ENCODE measurements at places on chromosomes 7 and 10.

GRCh38 chr10:3010816-3011460, 56.4 kb upstream of the PFKP start:
- no peaks in the 10 kb centered on the region for H3K36me3 ChIP-seq
- no peak overlapping the region for H3K4me3 ChIP-seq
- no peaks in the 10 kb centered on the region for H3K4me1 ChIP-seq
- peaks cover 37% of the 10 kb centered on the region for H3K27me3 ChIP-seq
- DNase-seq: no peak
- H3K27ac ChIP-seq: no peak overlapping the region

- no peak overlapping the region for H3K4me3 ChIP-seq
- no peaks in the 10 kb centered on the region for H3K4me1 ChIP-seq
- no peaks in the 10 kb centered on the region for H3K27me3 ChIP-seq
- DNase-seq: no peak
Observed at GRCh38 chr10:60230892-60231291, 158.8 kb downstream of the ANK3 start.

GRCh38 chr10:66931340-66931948, 5.6 kb downstream of the LRRTM3 start:
- H3K27me3 ChIP-seq: peaks cover 25% of the 10 kb centered on the region
- DNase-seq: peak; percentile 87
- no peak overlapping the region for H3K27ac ChIP-seq
- no peaks in the 10 kb centered on the region for H3K36me3 ChIP-seq
- H3K4me3 ChIP-seq: no peak overlapping the region

DNA sequence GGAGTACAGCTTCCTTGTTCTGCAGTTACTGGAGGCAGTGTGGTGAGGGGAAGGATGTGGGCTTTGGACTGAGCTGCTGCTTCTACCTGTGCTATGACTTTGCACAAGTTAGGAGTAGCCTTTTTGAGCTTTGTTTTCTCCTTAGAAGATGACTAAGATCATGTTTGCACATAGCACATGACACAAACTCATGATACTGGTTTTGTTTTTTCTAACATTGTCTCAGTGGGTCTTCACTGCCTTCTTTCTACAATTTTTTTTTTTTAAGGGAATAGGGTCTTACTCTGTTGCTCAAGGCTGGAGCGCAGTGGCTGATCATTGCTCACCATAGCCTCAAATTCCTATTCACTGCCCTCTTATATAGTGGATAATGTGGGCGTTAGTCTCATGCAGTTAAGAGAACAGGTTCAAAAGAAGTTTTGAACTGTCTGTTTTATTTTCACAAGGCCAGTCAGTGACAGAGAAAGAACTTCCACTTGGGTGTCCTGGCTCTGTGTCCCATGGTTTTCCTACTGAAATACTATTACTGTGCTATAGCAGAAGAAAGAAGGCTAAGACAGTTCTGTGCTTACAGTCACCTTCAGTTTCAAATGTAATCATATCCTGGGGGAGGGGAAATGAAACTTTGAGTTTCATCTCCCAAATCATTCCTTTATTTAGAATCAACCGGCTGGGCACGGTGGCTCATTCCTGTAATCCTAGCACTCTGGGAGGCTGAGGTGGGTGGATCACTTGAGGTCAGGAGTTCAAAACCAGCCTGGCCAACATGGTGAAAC, 72.0 kb downstream of the KAT6B start:
- peak; percentile 94 for DNase-seq
- peak overlapping the region; percentile 73 for H3K27ac ChIP-seq
- H3K4me3 ChIP-seq: no peak overlapping the region
- H3K27me3 ChIP-seq: no peaks in the 10 kb centered on the region
- H3K4me1 ChIP-seq: peaks cover 44% of the 10 kb centered on the region

GRCh38 chr7:63925626-63926460, 72.8 kb upstream of the ZNF722 start:
- H3K27ac ChIP-seq: peak overlapping the region; percentile 97
- peak overlapping the region; percentile 78 for H3K4me3 ChIP-seq
- H3K27me3 ChIP-seq: no peaks in the 10 kb centered on the region
- H3K4me1 ChIP-seq: no peaks in the 10 kb centered on the region
- no peaks in the 10 kb centered on the region for H3K36me3 ChIP-seq

- no peak for DNase-seq
- no peak overlapping the region for H3K27ac ChIP-seq
- H3K4me1 ChIP-seq: peaks cover 12% of the 10 kb centered on the region
- no peaks in the 10 kb centered on the region for H3K27me3 ChIP-seq
- no peak overlapping the region for H3K4me3 ChIP-seq
- H3K36me3 ChIP-seq: no peaks in the 10 kb centered on the region
Observed at GRCh38 chr10:11758527-11759236, 16.5 kb downstream of the ECHDC3 start.

- peak overlapping the region; percentile 51 for H3K4me3 ChIP-seq
- H3K36me3 ChIP-seq: no peaks in the 10 kb centered on the region
- peak; percentile 67 for DNase-seq
- H3K27me3 ChIP-seq: no peaks in the 10 kb centered on the region
- H3K27ac ChIP-seq: peak overlapping the region; percentile 73
- H3K4me1 ChIP-seq: peaks cover 36% of the 10 kb centered on the region
Observed at GRCh38 chr7:142383841-142384492, 126.1 kb upstream of the PRSS58 start.

GRCh38 chr7:106425017-106425719, 140.4 kb upstream of the NAMPT start:
- peaks cover 2% of the 10 kb centered on the region for H3K4me1 ChIP-seq
- no peaks in the 10 kb centered on the region for H3K36me3 ChIP-seq
- peak overlapping the region; percentile 49 for H3K27ac ChIP-seq
- peak overlapping the region; percentile 25 for H3K4me3 ChIP-seq

GRCh38 chr7:124308384-124308783, 275.5 kb upstream of the TMEM229A start:
- no peak overlapping the region for H3K4me3 ChIP-seq
- no peak for DNase-seq
- no peaks in the 10 kb centered on the region for H3K27me3 ChIP-seq
- no peaks in the 10 kb centered on the region for H3K4me1 ChIP-seq
- H3K36me3 ChIP-seq: no peaks in the 10 kb centered on the region
- no peak overlapping the region for H3K27ac ChIP-seq

- no peak overlapping the region for H3K4me3 ChIP-seq
- peak; percentile 21 for DNase-seq
- no peak overlapping the region for H3K27ac ChIP-seq
- H3K4me1 ChIP-seq: no peaks in the 10 kb centered on the region
- no peaks in the 10 kb centered on the region for H3K36me3 ChIP-seq
Observed at GRCh38 chr10:69742928-69743602, 58.6 kb upstream of the COL13A1 start.

Data from common myeloid progenitor, CD34-positive (primary cell).